ENCODE measurements at places on chromosomes 11 and 22.

- DNase-seq: no peak
These were observed 5.4 kb downstream of the TMPRSS13 start for GRCh38 chr11:117923773-117924172.

- DNase-seq: no peak
These were observed 12.1 kb downstream of the CPT1A start for GRCh38 chr11:68829581-68829980.

DNA sequence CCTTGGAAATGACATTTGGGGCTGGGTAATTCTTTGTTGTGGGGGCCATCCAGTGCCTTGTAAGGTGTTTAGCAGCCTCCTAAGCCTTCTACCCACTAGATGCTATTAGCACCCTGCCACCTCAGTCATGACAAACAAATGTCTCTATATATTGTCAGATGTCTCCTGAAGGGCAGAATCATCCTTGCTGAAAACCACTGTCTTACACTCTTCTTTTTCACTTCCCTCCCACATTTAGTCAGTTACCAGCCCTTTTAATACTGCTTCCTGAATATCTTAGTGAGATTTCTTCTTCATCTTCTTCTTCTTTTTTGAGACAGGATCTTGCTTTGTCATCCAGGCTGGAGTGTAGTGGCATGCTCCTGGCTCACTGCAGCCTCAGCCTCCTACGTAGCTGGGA, 33.1 kb downstream of the TNRC6B start:
- DNase-seq: no peak

- DNase-seq: peak; percentile 52
These were observed 35.7 kb upstream of the KLHL35 start for GRCh38 chr11:75468534-75469340.

DNA sequence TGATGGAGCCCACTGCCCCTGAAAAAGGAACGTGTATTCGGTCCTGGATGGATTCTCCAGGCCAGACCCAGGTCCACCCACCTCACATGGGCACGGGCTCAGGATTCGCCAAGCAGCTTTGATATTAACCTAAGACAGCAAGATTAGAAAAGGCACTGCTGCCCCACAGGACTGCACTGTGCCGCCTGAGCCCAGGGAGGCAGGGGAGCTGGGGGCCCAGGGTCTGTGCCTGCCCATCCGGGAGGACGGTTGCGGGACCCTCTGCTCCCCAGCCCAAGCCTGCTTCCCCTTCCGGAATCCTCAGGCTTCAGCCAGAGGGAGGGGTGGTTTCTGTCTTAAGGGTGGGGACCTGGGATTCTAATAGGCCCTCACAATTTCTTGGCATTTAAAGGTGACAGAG, 13.5 kb upstream of the VSIG10L2 start:
- no peak for DNase-seq

- no peak for DNase-seq
These were observed 34.1 kb upstream of the JAM3 start for GRCh38 chr11:134034496-134035381.

DNA sequence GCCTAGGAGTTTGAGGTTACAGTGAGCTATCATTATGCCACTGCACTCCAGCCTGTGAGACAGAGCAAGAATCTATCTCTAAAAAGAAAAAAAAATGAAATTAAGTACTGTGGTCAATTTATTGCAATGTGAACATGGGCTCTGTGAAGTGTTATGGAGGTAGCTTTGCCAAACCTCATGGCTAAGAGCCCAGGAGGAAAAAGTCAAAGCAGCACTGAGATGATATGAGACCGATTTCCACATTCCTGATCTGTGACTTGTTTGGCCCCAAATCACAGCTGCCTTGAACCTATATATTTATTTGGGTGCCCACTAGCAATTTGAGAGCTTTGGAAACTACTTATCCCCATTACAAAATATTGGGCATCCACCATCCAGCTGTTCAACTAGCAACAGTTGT, 29.8 kb upstream of the TMEM135 start:
- DNase-seq: no peak

GRCh38 chr11:32331098-32331497, 104.2 kb downstream of the WT1 start:
- DNase-seq: no peak

DNA sequence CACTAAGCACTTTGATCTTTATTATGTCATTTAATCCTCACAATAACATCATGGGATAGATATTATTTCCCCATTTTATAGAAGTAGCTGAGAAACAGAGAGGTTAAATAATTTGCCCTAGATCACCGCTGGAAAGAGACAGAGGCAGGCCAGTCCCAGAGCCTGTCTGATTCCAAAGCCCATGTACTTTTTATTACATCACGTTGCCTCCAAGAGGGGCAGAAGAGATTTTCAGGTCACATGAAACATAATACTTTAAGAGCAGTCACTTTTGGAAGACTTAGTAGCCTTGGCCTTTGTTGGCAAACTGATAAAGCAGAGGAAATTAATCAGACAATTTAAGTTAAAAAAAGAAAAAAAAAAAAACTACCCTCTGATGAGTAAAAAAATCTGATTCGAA, 200.2 kb upstream of the ARHGAP20 start:
- no peak for DNase-seq

- DNase-seq: no peak
These were observed 88.5 kb upstream of the ANO3 start for GRCh38 chr11:26243426-26243825.

DNA sequence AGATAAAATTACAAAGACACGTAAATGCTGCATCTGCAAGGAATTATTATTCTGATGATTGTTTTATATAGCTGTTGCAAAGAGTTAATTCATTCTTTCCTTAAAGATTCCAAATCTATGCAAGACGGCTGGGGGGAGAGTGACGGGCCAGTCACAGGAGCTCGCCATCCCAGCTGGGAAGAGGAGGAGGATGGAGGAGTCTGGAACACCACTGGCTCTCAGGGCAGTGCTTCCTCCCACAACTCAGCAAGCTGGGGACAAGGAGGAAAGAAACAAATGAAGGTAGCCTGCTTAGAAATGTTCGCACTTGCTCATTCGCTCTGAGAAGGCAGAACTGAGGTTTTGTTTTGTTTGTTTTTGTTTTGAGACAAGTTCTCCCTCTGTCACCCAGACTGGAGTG, 73.0 kb upstream of the ADSL start:
- DNase-seq: no peak

- DNase-seq: no peak
These were observed 4.0 kb downstream of the POGLUT3 start for GRCh38 chr11:108494182-108494581.

- DNase-seq: no peak
These were observed 77.5 kb upstream of the PHOX2A start for GRCh38 chr11:72321381-72321996.
